ENCODE measurements at places on chromosomes 1 and 21.

GRCh38 chr1:241531195-241532161 lies 700 bp upstream of the KMO start:
- no peak for DNase-seq

DNA sequence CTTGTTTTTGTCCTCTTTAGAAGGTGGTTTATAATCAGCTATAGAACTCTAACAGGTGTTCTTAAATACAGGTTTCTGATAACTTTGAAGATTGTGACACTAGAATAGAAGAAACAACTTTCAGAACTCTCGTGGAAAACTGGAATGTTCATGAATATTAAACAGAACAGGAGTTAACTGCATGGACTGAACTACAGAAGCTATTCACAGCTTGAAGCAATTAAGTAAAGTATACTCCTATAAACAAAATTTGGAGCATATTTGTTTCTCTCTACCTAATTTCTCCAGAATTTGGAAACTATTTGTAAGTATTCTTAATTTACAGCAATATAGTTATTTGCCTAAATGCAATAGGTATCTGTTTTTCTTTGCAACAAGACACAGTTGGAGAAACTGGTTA lies 824.8 kb downstream of the ADGRL2 start:
- no peak for DNase-seq

- no peak for DNase-seq
Observed at GRCh38 chr1:19073311-19074186, 117.1 kb upstream of the IFFO2 start.

- DNase-seq, result no peak
Observed at GRCh38 chr1:15508700-15509487, 15.1 kb downstream of the CASP9 start.

DNA sequence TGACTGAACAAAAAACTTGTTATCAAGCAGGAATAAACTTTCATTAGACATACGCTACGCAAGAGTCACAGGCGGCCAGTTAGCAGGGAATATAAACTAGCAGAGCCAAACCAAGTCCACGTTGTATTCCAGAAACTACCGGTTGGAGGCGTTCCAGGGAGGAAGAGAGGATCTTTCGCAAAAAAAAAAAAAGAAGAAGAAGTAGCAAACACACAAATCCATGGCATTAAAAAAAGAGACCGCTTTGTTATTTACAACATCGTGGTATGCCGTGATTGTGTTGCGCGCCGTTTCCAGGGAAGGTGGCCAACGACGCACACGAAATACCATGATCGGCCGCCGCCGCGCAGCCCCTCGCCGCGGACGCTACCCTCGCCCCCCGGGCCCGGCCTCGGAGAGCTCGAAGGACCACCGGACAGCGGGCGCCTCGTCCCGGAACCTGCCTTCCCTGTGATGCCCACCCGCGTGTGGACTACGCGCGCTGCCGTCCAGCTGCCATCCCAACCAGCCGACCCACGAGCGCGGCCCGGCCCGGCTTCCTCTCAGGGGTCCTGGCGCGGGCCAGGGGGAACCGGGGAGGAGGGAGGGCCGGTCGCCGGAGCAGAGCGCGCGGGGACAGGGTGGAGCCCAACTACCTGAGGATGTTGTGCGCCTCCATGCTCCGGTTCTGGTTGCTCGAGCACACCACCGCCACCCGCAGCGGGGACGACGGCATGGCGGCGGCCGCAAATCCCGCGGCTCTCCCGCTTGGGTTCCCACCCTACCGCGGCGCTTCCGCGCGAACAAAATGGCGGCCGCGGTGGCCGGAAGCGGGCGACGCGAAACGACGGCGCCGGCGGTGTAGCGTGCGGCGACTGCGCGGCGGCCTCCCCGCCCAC lies 581 bp downstream of the SSU72 start:
- DNase-seq, result peak; percentile 69

DNA sequence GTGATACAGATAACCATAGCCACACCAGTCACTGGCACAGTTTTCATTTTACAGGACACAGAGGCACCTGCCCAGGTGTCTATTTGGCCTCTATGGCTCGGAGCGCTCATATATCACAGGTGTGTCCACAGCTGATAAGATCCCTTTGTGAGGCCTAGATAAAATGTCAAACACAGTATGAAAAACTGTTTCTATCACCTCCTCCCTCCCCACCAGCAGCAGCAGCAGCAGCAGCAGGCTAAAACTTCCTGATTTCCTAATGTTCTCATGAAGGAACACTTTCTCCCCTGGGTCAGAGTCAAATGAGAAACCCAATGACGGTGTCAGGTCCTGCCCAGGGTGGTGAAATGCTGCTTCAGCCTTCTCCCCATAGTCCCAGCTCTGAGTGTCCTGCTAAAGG lies 24.4 kb downstream of the ELAPOR1 start:
- DNase-seq, result no peak
